ENCODE measurements at places on chromosomes 2 and 18. TPM values are rescaled to one million over a fixed set of nuclear protein-coding genes. Genes with fewer than 3 reads are reported as not detected.
A peak's percentile ranks its signal among the peaks of the same experiment; 100 is the strongest.

The KCMF1 gene
- total RNA-seq = 46.8 TPM

DNA sequence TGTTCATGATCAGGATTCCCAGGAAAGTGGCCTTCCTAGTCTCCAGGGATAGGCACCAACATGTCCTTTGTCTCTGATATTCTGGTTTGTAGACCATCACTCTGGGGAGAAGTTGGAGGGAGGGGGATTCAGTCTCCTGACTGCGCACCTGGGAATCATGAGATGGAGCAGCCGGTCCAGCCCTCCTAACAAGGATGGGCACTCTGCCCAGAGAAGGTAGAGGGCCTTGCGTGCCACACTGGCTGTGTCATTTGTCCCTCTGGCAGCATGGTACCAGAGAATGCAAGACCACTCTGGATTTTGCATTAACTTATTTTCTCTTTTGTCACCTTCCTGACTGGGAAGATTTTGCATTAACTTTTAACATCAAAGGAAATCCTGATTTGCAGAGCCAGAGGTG, 75.2 kb upstream of the EML6 start:
- DNase-seq = no peak

The ASPRV1 gene
- total RNA-seq = 2.5 TPM

DNA sequence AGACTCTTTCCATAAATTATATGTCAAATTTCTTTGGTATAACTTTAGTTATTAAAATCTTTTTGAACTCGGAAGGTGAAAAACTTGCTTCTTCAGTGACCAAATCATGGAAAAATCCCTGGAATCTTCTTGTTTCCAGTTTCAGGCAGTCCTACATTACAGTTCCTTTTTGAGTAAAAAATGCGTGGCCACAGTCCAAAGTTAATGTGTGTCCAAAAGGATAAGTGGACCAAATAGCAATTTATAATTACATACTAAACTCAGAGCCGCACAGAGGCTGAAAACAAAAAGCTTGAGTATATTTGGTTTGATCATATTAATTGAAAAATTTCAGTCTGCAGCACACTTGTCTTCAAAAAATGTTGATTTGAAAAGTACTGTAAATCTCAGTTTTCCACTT, 28.4 kb upstream of the DYNC2LI1 start:
- no peak for DNase-seq

GRCh38 chr2:240310645-240311044, 124.8 kb upstream of the GPC1 start:
- DNase-seq = no peak

DNA sequence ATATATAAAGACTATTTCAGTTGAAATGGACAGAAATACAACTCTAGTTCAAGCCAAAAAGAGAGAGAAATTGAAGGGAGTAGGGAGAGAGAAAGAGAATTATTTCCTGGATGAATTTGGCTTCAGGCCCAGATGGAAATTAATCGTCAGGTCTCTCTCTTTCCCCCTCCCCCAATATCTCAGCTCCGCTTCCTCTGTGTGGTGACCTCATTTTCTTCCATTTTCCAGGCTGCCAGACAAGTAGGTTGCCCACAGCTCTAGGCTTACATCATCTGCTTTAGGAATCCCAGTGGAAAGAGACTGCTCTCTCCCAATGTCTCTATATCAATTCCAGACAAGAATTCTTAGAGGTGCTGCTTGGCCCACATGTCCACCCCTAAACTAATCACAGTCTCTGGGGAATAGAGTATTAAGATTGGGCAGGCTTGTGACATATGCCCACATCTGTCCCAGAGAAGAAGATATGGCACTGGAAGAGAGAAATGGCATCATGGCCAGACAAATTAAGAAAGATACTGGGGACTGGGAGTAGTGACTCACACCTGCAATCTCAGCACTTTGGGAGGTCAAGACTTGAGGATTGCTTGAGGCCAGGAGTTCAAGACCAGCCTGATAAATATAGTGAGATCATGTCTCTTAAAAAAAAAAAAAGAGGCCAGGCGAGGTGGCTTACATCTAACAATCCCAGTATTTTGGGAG, 37.2 kb upstream of the CFAP36 start:
- peak; percentile 31 for DNase-seq

DNA sequence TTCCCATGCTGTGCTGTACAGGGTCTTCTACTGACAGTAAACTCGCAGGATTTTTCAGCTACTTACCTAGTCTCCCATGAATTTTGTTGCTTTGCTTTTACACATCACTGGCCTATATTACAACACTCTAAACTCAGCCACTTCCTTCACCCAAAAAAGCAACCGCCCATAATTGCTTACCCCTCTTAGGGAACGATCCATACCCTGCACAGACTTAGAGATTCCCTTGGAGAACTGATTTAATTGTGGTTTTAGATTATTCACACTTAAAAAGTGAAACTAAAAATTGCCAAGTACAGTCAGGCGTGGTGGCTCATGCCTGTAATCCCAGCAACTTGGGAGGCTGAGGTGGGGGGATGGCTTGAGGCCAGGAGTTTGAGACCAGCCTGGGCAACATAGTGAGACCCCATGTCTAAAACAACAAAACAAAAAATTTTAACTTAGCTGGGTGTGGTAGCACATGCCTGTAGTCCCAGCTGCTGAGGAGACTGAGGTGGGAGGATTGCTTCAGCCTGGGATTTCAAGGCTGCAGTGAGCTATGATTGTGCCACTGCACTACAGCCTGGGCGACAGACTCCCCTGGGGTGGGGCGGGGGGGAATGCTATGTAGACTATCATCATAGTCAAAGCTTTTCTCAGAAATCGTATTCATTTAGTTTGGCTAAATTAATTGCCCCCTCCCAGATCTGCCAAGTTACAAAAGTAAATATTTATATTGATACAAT, 19.3 kb downstream of the MRPL30 start:
- no peak for DNase-seq

DNA sequence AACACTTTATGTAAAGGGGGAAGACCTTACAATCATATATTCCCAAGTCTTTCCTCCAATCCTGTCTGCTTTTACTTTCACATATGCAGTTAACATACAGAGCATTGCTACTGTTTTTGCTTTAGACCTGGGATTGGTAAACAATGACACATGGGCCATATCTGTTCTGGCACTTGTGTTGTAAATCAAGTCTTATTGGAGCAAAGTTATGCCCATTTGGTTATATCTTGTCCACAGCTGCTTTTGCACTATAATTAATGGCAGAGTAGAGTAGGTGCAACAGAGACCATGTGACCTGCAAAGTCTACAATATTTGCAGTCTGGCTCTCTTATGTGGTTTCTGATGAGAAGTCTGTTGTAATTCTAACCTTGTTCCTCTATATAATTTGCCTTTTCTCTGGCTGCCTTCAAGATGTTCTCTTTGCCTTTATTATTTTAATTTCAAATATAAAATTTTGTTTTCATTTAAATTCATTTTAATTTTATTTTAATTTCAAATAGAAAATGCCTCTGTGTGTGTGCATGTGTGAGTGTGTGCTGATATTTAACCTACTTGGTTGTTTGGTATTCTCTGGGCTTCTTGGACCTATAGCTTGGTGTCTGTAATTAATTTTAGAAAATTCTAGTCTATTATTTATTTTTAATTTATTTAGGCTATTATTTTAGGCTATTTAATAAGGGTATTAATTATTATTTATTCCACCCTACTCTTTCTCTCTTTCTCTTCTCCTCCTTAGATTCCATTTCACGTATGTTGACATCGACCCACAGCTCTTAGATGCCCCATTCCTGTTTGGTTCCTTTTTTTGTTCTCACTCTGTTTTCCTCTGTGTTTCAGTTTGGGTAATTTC, 16.8 kb upstream of the LPIN1 start:
- DNase-seq = no peak

GRCh38 chr2:216350214-216350791, 22.0 kb downstream of the MARCHF4 start:
- DNase-seq = no peak

GRCh38 chr2:169050476-169051240, 18.7 kb upstream of the DHRS9 start:
- DNase-seq = no peak

DNA sequence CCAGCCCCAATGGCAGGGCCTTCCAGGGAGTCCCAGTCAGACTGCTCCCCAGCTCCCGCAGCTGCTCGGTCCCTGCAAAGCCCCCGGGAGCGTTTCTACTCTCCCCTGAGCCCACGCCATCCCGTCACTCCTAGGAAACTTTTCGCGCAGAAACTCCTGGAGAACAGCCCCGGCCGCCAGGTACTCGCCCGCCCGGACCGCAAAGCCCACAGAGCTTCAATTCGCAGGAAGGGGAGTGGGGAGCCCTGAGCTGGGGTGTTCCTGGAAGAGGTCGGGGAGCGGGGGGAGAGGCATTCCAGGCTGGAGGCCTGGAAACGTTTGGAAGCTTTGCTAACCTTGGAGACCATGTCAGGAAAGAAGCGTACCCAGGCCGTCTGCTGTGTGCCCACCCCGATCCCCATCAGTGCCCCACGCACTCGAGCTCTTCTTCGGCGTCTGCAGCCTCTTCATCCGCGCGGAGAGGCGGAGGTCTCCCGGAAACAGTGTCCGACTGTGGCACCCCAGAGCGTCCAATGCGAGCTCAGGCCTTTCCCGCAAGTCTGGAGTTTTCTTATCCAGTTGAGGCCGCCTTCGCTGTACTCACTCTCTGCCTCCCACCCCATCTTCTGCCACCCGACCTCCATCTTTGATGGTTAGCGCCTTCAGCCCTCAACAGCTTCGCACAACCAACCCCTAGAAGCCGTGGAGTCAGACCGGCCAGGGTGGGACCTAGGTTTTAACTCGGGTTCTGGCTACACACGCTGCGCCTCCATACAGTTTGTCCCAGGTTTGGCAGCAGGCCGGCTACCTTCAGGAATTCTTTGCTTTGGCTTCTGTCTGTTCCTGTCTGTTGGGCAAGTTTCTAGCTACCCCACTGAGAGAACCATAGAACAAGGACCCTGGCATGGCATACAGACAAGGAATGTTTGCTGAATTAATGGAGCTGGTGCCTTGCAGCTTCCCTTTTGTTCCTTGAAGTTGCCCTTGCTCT, 3.7 kb downstream of the PCGF1 start:
- DNase-seq = no peak

The DUSP2 gene
- 0.34 TPM for total RNA-seq

The SFTPB gene
- total RNA-seq = not detected

- DNase-seq = no peak
These were observed 316.9 kb downstream of the CDH2 start for GRCh38 chr18:27860011-27860410.

- DNase-seq = no peak
These were observed 38.6 kb upstream of the YPEL5 start for GRCh38 chr2:30108192-30108591.

GRCh38 chr2:42436370-42436769, 57.4 kb downstream of the KCNG3 start:
- DNase-seq = no peak

- DNase-seq = no peak
These were observed 17.6 kb downstream of the RAMP1 start for GRCh38 chr2:237876951-237877491.

The VIL1 gene
- total RNA-seq = not detected

GRCh38 chr2:154455166-154455565, 243.3 kb upstream of the KCNJ3 start:
- DNase-seq = no peak
